Endodermal cell (in vitro differentiated cells): ENCODE measurements at places on chromosomes 16 and 17. TPM values are rescaled to one million over a fixed set of nuclear protein-coding genes. Genes with fewer than 3 reads are reported as not detected.

The HOXB3 gene
- not detected in 3 replicates for total RNA-seq

The ACAP1 gene
- 8.0 to 12.8 TPM (median 8.4 TPM) in 3 replicates for total RNA-seq

The ARL5C gene
- not detected in 2 replicates for total RNA-seq

The TNK1 gene
- total RNA-seq = 10.4 and 11.0 TPM in 2 replicates

The ADORA2B gene
- total RNA-seq = 2.0 TPM in 2 replicates

The KRTAP4-3 gene
- total RNA-seq = not detected in 3 replicates

The FBXW10B gene
- total RNA-seq = not detected in 2 replicates

The BCL7C gene
- 60.2 and 67.6 TPM in 2 replicates for total RNA-seq

The KRT32 gene
- total RNA-seq = not detected in 2 replicates

The MT4 gene
- not detected in 3 replicates for total RNA-seq

The CCDC40 gene
- 19.9 and 21.7 TPM in 2 replicates for total RNA-seq

The NOS2 gene
- total RNA-seq = 0.23 to 0.62 TPM (median 0.46 TPM) in 3 replicates

The HASPIN gene
- 10.9 to 26.0 TPM (median 24.6 TPM) in 3 replicates for total RNA-seq

The CACNA1G gene
- total RNA-seq = 0.84 to 1.3 TPM (median 0.95 TPM) in 3 replicates

The PKMYT1 gene
- 74.9 and 88.5 TPM in 2 replicates for total RNA-seq

The OR3A1 gene
- total RNA-seq = not detected in 2 replicates

The TP53TG3C gene
- total RNA-seq = not detected in 3 replicates

The PGP gene
- total RNA-seq = 31.0 and 32.0 TPM in 2 replicates

The FZD2 gene
- 21.9 to 42.1 TPM (median 23.6 TPM) in 3 replicates for total RNA-seq

The KRT39 gene
- not detected in 2 replicates for total RNA-seq

The KRTAP4-6 gene
- total RNA-seq = not detected in 3 replicates

The CTF1 gene
- total RNA-seq = 3.1 and 3.5 TPM in 2 replicates

The PYDC1 gene
- total RNA-seq = not detected in 2 replicates

The OR2C1 gene
- total RNA-seq = not detected in 3 replicates

The DOC2B gene
- 1.5 to 2.6 TPM (median 2.1 TPM) in 3 replicates for total RNA-seq

The CLEC18A gene
- 1.7 and 2.2 TPM in 2 replicates for total RNA-seq

The EFCAB3 gene
- total RNA-seq = not detected in 2 replicates

The IL17C gene
- 0.32 TPM in 1 of 2 replicates, not detected in the other for total RNA-seq

The EMC6 gene
- 59.4 and 67.7 TPM in 2 replicates for total RNA-seq

The AIPL1 gene
- 0.45 TPM in 1 of 3 replicates, not detected in the others for total RNA-seq

The TBC1D3G gene
- total RNA-seq = not detected in 2 replicates

The TBC1D3 gene
- not detected in 3 replicates for total RNA-seq

The FAM20A gene
- total RNA-seq = 74.3 to 80.8 TPM (median 78.2 TPM) in 3 replicates

The HSD11B2 gene
- 8.3 to 18.8 TPM (median 14.7 TPM) in 3 replicates for total RNA-seq

The INTS2 gene
- 28.2 to 29.9 TPM (median 29.8 TPM) in 3 replicates for total RNA-seq

The TMEM100 gene
- 0.71 to 0.94 TPM (median 0.78 TPM) in 3 replicates for total RNA-seq
